ENCODE measurements at places on chromosomes 16 and 17.

DNA sequence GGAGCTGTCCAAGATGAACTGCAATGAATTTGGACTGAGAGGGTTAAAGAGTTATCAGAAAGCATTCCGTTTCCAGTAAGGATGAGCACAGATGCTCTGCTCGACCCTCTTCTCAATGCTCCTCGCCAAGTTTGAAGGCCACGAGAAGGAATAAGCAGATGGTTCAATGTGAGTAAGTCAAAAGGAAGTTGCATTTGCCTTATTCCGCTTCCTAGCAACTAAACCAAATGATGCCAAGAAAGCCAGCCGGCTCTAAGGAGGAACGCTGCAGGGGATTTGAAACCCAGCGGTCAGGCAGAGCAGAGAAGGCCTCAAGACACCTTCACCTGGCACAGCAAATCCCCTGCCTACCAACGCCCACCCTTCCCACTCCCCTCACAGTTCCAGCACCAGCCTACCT lies 52.1 kb upstream of the CNEP1R1 start:
- no peak for DNase-seq

- no peak for DNase-seq
These were observed 6.0 kb downstream of the CAPNS2 start for GRCh38 chr16:55572439-55572838.

- no peak for DNase-seq
These were observed 38.4 kb upstream of the CBFA2T3 start for GRCh38 chr16:89015271-89015859.

- DNase-seq = peak; percentile 93
These were observed 98.5 kb downstream of the TNFRSF13B start for GRCh38 chr17:16873174-16874035.

GRCh38 chr16:89588413-89589109 lies 13.0 kb downstream of the CPNE7 start:
- no peak for DNase-seq

Data from vagina (tissue), 2 donors.